ENCODE measurements at places on chromosomes 4 and X.

DNA sequence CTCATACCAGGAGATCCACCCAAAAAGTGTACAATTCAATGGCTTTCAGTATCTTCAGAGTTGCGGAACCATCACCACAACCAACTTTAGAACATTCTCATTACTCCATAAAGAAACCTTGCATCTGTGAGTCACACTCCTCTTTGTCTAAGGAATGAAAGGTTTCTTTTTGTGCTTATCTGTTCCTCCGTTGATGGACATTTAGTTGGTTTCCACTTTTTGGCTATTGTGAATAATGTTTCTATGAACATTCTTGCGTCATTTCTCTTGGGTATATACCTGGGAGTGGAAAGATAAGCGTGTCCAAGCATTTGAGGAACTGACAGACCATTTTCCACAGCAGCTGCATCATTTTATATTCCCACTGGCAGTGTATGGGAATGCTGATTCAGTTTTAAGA is 10.6 kb downstream of the FAM184B start:
- no peak for DNase-seq

GRCh38 chrX:66544181-66544580 is 94.7 kb downstream of the EDA2R start:
- DNase-seq, result no peak

- no peak for DNase-seq
These were observed 462.7 kb downstream of the INPP4B start for GRCh38 chr4:142383354-142383753.

GRCh38 chrX:153338836-153339235 is 4.9 kb downstream of the ZNF275 start:
- DNase-seq, result no peak

DNA sequence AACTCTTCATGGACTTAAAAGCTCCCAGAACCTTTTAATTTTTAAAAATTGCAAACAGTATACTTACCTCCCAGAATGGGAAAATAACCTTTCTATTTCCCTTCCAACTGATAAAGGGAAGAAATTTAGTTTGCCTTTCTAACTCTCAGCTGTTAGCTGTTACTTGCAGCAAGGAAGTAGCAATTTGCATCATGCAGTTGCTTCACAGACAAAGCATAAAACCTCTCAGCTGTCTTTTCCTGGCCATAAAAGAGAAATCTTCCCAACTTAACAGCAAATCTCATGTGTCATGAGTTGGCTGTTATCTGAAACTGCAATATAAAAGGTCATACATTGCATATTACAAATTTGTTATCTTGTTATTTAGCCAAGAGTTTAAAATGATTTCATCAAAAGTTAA is 18.4 kb downstream of the C4orf17 start:
- no peak for DNase-seq

GRCh38 chr4:138092060-138092459 is 150.1 kb downstream of the SLC7A11 start:
- no peak for DNase-seq

DNA sequence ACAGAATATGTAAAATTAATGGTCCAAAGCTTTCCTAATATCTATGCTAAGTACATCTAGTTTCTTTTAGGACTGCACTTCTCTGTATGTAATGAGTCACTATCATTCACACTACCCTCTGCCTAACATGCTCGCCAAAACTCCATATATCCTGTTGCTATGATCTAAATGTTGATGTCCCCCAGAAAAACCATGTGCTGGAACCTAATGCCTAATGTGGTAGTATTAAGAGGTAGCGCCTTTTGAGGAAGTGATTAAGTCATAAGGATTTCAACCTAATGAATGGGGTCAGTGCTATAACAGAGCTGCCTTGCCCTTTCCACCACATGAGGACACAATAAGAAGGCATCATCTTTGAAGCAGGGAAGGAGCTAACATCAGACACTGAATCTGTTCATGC is 34.9 kb upstream of the NFKB1 start:
- DNase-seq, result no peak

DNA sequence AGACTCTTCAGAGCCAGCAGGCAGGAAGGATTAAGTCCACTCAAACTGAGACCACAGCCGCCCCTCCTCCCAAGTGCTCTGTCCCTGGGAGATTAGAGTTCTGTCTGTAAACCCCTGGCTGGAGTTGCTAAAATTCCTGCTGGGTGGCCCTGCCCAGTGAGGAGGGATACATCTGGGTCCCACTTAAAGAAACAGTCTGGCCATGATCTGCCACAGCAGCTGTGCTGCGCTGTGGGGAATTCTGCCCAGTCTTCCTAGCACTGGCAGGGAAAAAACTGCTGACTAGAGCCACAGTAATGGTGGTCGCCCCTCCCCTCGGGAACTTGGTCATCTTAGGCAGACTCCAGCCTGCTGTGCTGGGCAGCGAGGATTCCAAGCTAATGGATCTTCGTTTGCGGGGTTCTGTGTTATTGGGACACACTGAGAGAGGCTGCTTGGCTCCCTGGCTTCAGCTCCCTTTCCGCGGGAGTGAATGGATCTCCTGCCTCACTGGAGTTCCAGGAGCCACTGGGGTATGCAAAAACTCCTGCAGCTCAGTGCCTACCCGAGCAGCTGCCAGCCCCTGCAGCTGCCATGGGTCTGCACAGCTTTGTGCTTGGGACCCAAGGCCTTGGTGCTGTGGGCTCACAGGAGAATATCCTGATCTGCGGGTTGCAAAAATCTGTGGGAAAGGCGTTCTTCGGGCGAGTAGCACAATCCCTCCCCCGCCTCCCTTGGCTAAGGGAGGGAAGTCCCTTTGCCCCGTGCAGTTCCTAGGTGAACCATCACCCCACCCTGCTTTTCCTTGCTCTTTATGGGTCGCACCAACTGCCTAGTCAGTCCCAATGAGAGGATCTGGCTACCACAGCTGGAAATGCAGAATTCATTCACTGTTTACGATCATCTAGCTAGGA is 15.7 kb downstream of the ZXDB start:
- no peak for DNase-seq

DNA sequence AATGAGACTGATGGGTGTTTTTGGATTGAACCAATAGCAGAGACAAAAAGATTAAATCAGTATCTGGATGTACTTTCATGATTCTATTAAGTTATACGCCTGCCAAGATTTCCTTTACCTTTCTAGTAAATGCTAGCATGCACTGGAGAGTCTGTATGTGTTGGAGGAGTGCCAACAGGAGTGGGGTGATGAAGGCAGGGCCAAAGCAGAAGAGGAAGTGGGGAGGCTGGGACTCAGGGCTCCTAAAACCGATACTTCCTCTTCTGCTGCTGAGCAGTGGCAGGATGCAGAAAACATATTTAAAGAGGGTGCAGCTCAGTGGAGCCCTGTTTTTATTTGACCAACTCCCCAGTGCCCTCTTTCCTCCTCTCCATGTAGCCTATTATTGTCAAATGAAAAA is 5.6 kb downstream of the CYSLTR1 start:
- DNase-seq, result no peak

GRCh38 chr4:139316733-139317132 is 14.5 kb upstream of the NDUFC1 start:
- no peak for DNase-seq

DNA sequence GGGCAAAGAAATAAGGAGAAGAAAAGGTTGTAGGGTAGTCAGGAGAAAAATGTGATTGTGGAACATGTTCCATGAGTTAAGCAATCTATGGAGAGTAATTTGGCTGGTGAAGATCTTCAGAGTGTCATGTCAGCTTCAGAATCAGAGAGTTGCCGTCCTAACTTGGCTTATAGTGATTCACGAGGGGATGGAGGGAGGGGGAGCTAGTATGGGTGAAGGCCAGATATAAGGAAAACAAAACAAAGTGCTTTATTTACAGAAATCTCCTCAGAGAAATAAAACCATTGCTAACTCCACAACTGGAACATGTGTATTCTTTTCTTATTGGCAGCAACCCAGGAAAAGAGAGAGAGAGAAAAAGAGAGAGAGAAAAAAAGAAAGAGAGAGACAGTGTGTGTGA is 256.5 kb upstream of the NRK start:
- DNase-seq, result no peak

DNA sequence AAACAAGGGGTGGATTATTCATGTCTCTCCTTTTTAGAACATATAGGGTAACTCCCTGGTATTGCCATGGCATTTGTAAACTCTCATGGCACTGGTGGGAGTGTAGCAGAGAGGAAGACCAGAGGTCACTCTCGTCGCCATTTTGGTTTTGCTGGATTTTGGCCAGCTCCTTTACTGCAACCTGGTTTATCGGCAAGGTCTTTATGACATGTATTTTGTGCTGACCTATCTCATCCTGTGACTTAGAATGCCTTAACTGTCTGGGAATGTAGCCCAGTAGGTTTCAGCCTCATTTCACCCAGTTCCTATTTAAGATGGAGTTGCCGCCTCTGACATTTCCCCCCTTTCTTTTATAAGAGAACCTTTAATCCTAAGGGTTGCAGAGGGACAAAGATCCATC is 45.8 kb downstream of the MGST2 start:
- DNase-seq, result no peak
